ENCODE measurements at places on chromosomes 16 and 17. TPM values are rescaled to one million over a fixed set of nuclear protein-coding genes. Genes with fewer than 3 reads are reported as not detected.

GRCh38 chr16:81179219-81179618 is 59.3 kb upstream of the BCO1 start:
- no peak for DNase-seq

GRCh38 chr17:75498726-75499213 is 16.6 kb downstream of the CASKIN2 start:
- DNase-seq: no peak

DNA sequence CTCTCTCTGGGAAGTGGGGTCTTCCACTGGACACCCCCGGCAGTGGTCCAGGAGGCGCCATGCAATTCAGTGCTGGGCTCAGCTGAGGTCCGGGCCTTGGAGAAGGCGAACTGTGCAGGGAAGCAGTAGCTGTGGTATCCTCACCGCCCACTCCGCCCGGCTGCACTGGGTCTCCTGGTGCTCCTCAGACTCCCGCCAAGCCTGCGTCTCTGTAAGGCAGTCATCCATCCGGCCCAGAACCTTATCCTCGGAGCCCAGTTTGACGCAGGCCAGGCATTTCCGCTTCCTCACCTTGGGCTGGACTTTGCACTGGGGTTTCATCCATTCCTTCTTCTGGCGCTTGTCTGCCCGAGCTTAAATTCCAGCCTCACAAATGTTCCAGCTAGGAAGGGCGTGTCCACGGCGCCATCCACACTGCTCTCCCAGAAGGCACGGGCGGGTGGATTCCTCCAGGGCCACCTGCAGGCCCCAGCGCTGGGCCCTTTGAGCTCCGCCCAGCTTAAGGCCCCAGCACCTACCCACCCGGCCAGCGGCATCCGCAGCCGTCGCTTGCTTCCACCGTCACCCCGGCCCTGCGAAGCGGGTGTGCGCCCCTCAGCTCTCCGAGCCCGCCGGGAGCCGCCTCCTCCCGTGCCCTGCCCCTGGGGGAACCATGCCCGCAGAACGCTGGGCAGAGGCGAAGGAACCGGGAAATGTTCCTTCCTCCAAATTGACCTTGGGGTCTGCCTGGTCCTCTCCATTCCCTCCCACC is 1884.8 kb downstream of the TP53TG3F start:
- no peak for DNase-seq

KCNH6 gene
- not detected for total RNA-seq

DNA sequence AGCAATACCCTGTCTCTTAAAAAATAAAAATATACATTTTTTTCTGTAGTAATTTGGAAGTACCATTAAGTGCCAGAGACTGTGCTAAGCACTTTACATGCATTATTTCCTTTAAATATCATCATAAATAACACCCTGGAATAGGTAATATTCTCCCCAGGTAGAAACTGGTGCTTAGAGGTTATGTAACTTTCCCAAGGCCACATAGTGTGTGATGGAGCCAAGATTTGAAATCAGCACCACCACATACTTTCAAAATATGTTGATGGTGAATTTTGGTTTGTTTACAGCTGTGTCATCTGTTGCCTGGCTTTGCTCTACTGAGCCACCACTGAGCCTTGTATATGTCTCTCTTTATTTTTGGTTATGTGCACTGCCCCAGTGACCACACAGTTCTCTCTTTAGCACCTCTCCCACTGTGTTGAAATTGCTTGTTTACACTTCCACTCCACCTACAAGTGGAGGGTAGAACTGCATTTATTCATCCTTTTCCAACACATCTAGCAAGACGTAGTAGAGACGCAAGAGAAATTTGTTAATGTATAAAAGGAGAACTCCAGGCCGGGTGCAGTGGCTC is 19.0 kb upstream of the NBR1 start:
- no peak for DNase-seq

DNA sequence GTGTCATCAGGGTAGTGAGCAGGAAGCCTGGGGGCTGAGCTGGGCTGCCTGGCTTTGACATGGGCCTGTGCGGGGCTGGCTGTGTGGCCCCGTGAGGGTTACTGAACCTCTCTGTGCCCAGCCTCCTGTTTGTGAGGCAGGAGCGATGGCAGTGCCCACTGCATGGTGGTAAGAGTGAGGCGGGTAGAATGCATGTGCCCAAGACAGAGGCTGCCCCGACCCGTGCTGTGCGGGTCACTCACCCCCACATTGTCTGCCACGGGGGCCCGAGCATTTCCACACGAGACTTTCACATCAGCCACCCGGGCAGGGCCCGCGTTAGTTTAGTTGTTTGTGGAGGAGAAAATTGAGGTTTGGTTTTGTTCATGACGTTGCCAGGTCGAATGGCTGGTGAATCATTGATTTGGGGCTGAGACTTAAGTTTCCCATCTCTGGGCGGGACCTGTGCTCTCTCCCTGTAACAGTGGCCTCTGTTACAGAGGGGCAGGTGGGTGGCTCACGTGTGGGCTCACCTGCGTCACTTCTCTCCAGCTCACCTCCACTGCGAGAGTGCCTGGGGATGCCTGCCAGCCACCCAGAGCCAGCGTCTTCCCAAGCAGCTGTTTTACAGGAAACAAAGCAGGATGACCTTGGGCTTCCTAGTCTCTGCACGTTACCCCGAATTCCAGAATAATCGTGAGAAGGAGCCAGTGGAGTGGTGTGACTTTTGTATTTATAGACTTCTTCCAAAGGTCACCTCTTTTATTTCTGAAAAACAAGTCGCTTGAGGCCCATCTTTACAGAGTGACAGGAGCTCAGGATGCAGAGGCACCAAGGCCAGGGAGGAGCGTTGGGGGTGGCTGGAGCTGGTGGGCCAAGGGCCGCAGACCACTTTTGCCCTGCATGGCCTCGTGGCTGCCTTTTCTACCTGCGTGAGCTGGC is 150.6 kb downstream of the RPTOR start:
- no peak for DNase-seq

- no peak for DNase-seq
Measured at GRCh38 chr17:13010959-13011358, 6.9 kb downstream of the ELAC2 start.

ARL2BP gene
- 29.1 TPM for total RNA-seq

- no peak for DNase-seq
Measured at GRCh38 chr17:40490289-40490853, 11.1 kb downstream of the TNS4 start.

DNA sequence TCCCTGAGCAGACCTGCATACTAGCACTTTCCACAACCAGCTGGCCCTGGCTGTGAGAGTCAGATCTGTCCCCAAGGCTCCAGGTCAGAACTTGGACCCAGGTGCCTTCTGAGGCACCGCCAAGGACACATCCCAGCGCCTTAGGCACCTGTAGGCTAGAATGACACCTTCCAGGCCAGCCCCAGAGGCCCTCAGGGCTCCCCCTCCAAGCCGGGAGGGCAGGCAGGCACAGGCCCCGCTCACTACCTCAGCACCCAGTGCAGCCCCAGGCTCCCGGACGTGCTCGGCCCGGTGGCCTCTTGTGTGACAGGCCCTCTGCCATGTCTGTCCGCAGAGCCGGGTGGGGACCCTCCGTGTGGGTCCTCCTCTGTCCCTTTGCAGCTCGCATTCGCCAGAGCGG is 56.3 kb upstream of the CMIP start:
- no peak for DNase-seq

DNA sequence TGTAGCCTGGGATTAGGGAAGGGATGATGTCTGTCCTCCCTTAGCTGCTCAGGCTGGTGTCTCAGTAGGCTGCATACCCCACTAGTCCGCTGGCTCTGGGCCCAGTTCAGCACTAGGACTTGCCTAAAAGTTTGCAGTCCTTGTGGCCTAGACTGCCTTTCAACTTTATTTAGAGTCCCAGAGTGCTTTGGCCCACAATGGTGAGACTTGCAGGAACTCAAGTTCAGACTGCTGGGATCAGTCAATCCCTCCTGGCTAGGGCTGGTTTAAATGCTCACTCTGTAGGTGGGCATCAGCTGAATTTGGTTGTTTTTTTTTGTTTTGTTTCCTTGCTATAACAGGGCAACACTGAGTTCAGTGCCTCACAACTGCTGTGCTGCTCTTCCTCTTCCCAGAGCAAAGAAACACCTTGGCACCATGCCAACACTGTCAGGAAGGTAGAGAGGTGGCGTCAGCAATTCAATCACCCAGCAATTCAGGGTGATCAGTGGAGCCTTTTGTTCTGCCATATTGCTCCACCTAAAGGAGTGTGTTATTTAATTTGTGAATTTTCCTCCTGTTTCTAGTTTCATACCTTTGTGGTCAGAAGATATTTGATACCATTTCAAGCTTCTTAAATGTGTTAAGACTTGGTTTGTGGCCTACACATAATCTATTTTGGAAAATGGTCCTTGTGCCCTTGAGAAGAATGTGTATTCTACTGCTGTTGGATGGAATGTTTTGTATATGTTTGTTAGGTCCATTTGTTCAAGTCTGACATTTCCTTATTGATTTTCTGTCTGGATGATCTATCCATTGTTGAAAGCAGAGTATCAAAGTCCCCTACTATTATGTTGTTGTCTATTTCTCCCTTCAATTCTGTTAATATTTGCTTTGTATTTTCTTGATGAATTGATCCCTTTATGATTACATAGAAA is 284.0 kb upstream of the PMFBP1 start:
- DNase-seq: no peak

DNA sequence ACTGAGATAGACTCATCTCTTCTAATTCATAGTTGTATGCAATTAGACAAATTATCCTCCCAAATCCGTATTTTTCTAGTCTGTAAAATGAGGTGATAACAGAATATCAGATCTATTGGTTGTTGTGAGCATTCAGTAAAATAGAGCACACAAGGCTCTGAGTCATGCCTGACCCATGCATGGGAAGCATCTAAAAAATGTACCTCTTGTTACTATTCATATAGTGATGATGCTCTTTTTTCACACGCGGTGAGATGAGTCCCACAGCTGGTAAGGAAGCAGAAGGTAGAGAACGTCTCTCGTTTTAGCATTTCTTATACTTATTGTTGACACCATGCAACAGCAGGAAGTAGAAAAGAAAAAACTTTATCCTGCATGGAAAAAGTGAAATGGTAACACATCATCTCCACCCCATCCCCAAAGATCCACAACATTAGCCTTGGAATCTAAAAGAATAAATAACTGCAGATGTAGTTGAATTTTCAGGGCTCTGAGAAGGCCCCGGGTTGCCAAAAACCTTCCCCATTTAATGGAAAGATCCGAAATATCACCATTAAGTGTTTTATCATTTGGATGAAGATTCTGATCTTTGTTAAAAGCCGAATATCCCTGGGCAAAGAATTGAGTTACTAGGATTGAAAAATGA is 215.6 kb downstream of the TMEM114 start:
- DNase-seq: no peak

ANKRD40CL gene
- not detected for total RNA-seq

DNA sequence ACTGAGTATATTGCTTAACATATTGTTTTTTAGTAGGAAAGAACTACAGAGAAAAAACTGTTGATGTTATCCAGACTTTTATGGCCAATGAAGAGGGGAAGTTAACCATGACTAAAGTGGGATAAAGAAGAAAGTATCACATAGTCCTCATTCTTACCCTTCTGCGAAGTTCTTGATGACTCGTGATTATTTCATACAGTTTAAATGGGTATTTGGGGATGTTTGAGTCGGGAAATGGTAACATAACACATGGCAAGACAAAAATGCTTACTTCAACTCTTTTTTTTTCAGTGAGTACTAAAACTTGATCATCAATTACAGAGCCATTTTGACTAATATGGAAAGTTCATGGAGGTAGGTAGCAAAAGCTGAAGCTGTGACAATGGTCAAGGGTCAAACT is 4.9 kb downstream of the POLG2 start:
- DNase-seq: no peak

DNA sequence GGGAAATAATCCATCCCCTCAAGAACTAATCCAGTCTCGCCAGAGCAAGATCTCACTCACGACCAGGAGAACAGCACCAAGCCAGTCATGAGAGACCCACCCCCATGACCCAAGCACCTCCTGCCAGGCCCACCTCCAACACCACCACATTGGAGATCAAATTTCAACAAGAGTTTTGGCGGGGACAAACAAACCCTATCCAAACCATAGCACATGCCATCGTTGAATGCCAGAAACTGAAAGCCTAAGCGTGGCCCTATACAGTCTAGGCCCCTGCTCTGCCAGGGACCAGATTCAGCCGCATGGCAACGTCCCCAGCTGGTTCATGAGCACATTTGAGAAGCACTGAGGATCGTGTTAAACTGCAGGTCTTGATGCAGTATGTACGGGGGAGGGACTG is 57.3 kb downstream of the AXIN2 start:
- DNase-seq: no peak
